NCI-H1092 (cell line): ENCODE measurements at places on chromosomes 4 and X.
A peak's percentile ranks its signal among the peaks of the same experiment; 100 is the strongest.

- DNase-seq: no peak
Observed at GRCh38 chr4:115671581-115671980, 558.2 kb upstream of the NDST4 start.

DNA sequence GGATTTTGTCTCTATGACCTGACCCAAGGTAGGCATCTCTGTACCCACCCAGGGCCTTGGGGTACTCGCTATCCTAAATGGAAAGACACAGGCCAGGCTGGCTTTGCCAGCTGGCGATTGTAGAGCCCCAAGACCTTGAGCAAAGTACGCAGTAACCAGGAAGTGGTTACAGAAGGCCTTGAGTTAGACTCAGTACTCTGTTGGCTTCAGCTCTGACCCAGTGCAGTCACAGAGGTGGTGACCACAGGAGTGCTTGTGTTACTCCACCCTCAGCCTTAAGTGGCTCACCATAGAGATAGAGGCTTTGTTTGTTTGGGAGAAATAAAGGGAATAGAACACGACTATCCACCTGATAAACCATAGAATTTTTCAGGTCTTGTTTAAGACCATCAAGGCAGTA, 880.5 kb upstream of the POU3F4 start:
- DNase-seq: no peak

GRCh38 chrX:118755633-118756032, 28.2 kb downstream of the IL13RA1 start:
- no peak for DNase-seq

GRCh38 chr4:575281-576141, 584 bp downstream of the TMEM271 start:
- DNase-seq: peak; percentile 14

DNA sequence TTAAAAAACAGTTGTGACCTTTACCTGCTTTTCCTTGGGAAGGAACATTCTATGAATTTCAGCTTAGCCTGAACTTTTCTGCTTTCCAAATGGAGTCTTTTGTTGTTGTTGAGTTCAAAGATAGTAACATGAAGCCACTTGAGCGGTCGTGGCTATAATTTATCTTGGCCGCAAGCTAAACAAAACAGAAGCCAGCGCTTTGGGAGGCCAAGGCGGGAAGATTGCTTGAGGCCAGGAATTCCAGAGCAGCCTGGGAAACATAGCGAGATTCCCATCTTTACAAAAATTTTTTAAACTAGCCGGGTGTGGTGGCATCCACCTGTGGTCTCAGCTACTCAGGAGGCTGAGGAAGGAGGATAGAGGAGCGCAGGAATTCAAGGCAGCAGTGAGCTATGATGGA, 29.9 kb downstream of the TKTL1 start:
- DNase-seq: no peak

GRCh38 chr4:45036677-45037076, 310.3 kb upstream of the GNPDA2 start:
- DNase-seq: no peak

GRCh38 chrX:29880977-29881376, 334.4 kb upstream of the MAGEB2 start:
- no peak for DNase-seq

GRCh38 chr4:20046931-20047677, 204.6 kb upstream of the SLIT2 start:
- no peak for DNase-seq

DNA sequence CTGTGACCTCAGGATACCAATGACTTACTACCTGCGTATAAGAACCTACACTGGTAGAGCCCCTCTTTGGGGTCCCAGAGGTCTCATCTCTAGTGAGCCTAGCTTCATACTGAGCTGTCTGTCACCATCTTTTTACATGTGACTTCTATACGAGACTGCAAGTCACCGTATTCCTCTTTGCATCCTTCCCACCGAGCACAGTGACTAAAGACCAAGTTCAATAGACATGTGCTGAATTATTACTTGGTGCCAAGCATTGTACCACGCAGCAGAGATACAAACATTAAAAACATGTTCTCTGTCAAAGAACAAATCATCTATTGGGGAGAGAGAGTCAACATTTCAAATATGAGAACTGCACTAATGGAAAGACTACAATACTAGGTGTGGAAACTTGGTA, 16.4 kb downstream of the ARAP2 start:
- DNase-seq: no peak

- no peak for DNase-seq
Observed at GRCh38 chr4:80360900-80361299, 25.4 kb downstream of the CFAP299 start.

DNA sequence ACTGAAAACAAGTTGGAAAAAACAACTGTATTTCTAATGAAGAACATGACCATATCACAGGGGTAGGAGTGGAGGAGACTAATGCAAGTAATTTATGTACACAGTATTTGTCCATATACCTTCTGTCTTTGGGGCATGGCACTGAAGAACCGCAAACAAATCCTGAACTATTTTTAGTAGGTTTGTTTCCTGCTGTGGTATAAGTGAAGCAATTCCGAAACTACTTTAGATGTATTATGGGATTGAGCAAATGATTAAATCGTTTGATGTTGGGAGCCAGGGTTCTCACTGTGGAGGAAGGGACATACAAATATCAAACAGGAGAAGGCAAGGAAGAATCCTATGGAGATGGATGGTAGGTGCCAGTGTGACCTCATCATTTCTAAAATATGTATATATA, 18.9 kb upstream of the SH3KBP1 start:
- no peak for DNase-seq

- DNase-seq: no peak
Observed at GRCh38 chr4:25923745-25924144, 9.7 kb downstream of the SMIM20 start.

GRCh38 chr4:7513671-7514070, 78.9 kb upstream of the PSAPL1 start:
- DNase-seq: no peak

DNA sequence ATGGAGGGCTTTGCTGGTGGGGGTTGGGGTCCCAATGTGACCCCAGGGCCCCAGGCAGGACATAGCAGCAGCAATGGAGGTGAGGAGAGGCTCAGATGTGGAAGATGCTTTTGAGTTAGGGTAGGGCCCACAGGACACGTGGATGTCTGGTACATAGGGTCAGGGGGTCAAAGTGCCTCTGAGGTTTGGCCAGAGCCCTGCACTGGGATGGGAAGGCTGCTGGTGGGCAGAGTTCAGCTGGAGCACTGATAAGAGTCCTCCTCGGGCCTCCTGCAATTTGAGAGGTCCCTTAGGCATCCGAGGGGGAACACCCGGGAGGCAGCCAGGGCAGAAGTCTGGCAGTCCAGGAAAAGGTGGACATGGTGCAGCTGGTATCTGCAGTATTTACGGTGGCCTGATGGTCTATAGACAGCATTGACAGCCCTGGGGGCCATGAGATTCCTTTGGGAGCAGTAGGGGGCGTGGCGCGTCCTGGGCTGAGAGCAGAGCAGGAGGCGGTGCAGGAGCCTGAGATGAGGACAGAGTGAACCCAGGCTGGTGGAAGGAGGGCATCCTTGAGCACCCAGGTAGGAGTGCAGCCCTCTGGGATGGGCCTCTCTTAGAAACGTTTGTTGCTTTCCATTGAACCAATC, 22.6 kb downstream of the CCNQ start:
- DNase-seq: no peak

DNA sequence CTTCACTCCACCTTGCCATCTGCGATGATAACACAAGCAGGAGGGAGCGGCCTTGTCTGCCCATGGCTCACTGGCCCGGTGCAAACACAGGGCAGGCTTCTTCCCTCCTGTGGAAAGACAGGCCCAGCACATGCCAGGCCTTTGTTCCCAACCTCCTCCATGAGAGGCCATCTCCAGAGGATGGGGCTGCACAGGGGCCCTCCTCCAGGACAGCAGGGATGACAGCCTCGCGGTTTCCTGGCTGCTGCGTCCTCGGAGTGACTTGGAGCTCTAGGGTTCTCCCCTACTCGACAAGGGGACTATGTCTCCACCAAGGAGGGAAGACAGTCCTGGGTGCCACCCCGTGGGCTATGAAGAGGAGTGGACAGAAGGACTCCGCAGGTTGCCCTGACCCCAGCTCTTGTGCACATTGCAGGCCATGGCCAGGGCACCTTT, 21.8 kb downstream of the RNF212 start:
- no peak for DNase-seq

DNA sequence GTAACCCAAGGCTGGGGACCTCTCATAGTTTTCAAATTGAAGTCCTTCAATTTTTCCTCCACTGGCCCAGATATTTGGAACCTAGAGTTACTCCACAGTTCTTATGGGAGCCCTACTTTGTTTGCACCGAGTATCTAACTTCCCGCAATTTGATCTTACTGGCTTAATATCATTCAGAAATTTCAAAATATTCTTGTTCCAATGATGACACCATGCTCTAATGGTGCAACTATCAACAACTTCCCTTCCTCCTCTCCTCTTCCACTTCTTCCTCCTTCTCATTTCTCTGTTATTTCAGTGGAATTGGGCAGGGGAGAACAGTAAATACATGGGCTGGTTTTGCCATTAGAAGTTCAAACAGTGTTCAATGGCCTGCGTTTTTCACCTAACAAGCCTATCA, 20.2 kb downstream of the PDCL2 start:
- DNase-seq: no peak

GRCh38 chrX:2650037-2650436, 41.1 kb upstream of the CD99 start:
- no peak for DNase-seq

- no peak for DNase-seq
Observed at GRCh38 chr4:92483341-92483740, 179.6 kb downstream of the GRID2 start.

DNA sequence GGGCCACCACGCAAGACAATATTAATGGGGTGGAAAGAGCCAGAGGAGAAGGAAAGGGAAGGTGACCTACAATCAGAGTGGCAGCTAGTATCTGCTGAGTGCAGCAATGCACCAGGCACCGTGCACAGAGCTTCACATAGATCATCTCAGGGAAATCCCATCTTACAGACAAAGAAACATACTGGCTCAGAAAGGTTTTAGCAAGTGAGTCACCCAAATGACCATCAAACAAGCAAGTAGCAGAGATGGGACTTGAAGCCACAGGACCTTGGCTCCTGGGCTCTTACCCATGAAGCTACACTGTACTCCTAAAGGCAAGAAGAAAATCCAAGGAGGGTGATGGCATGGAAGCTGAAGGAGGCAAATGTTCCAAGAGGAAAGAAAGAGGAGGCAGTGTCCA, 6.8 kb downstream of the ANXA5 start:
- DNase-seq: no peak

DNA sequence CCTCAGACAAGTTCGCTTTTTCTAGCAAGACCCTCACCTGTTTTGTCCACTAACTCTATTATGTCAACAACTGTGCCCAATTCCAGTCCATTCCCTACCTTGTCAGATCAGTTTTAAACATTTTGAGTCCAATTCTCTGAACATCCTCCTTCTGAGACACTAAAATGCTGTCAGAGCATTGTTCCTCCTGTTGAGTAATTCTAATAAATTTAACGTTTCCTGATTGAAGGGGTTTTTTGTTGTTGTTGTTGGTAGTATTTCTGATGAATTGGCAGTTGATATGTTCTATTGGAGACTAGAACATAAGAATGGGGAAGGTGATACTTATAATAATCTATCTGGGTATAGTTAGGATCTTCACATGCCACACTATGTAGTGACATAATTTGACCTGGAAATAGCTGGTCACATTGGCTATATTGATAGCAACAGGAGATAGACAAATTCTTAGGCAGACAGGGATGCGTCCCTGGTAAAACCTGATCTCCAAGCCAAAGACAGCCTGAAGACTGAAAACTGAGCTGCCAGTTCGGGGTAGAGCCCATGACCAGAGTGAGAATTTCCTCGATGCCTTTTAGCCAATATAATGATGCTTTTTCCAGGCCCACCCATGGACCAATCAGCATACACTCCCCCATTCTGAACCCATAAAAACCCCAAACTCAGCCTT, 12.4 kb upstream of the CXCL2 start:
- no peak for DNase-seq

DNA sequence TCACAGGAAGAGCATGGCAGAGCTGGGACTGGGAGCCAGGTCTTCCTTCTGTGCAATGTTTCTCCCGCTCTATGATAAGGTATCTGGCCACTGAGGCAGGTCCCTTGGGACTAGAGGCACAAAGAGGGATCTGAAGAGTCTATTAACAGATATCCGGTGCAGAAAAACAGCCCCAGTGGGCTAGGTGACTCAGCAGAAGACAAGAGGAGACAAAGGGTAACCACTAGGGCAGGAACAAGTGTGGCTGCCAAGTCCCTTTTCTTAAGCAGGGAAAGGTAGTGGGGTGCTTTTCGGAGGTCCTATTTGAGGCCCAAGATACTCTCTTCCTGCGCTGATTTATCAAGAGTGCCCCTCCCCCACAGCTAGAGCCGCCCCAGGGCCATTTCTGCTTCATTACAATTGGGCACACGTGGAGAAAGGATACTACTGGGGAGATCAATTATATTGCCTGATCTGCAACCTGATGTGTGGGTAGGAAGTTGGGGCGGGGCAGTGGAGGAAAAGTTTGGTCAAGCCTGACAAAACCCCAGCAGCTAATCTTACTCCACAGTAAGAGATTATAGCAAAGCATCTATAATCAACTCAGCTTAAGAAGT, at the start of gene DGAT2L6:
DGAT2L6 (plus strand) TSS at position 546 of the 596 bp plus-strand sequence. CDS start 100 bp downstream, outside the sequence.
- peak; percentile 32 for DNase-seq

- no peak for DNase-seq
Observed at GRCh38 chr4:97330917-97331316, 812.4 kb downstream of the STPG2 start.

GRCh38 chrX:17655211-17656034, 81.9 kb upstream of the SCML1 start:
- DNase-seq: no peak

DNA sequence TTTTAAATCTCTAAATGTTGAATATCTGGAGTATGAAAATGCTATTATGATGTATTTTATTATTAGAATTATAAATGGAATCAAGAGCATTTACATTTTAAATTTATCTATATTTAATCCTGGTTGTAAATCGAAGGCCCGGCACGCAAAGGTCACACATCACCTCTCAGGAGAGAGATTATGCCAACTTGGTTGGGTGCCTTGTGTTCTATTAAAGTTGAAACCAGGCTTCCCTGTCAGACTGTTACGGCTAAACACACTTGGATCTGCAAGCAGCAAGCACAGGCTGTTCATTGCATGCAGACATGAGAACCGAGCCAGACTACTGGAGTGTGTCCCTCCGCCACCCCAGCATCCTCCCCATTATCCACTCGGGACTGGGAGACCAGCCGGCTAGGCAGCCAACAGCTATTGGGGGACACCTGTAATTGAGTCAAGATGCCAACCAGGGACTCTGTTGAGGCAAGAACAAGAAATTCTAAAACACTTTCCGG, 16.4 kb upstream of the SEL1L3 start:
- no peak for DNase-seq

DNA sequence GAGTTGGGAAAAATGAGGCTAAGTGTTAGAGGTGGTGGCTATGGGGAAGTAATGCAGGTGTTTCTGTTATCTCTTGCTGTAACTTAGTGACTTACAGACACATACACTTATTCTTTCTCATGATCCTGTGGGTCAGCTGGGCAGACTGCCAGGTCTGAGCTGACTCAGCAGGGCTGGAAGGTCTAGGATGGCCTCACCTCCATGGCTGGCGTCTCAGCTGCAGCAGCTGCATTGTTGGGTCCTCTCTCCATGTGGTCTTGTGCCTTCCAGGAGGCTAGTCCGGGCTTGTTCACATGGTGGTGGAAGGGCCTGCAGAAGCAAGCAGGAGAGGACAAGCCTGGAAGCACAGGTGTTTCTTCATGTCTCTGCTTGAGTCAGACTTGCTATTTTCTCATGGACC, 172.7 kb downstream of the NHS start:
- DNase-seq: no peak
